ENCODE measurements at places on chromosomes 3 and 15.

DNA sequence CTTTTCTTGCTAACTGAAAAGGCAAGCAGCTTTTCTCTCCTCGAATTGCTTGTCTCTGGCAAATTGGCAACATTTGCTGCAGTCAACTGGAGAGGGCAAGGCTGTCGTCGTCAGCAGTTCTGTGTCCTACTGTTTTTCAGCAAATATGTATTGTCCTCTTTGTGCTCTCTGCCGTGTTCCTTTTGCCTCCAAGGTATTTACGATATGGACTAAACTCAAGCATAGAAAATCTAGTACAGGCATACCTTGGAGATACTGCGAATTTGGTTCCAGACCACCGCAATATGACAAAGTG is 558 bp upstream of the SLC30A4 start:
- DNase-seq: no peak

DNA sequence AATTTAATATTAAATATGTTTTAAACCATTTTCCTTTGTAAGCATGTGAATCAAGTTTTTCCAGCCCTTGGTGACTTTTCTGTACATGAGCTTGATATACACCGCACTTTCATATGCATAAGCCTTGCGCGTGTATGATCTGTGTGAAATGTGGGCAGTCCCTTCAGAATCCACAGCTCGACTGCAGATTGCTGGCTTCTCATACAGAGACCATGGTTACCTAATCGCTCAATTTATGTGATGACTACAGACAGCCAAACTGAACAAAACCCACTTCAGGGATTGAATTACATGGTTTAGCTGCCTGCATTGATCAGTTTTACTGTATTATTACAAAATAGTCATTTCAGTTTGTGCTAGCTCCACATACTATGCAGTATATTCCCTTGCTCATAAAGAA is 212.3 kb upstream of the NECTIN3 start:
- no peak for DNase-seq

- DNase-seq: no peak
Measured at GRCh38 chr3:178960181-178960580, 111.4 kb downstream of the ZMAT3 start.

DNA sequence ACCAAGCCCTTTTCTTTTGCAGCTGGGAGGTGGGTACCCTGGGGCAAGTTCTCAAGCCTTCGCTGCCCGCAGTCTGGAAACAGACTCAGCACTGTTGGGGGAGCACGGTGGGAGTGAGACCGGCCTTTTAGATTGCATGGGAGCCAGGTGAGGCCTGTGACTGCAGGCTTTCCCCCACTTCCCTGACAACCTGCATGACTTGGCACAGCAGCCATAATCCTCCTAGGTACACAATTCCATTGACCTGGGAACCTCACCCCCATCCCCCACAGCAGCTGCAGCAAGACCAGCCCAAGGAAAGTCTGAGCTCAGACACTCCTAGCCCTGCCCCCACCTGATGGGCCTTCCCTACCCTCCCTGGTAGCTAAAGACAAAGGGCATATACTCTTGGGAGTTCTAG is 52.2 kb upstream of the CCDC80 start:
- no peak for DNase-seq

- no peak for DNase-seq
Measured at GRCh38 chr3:150184426-150185071, 213.9 kb upstream of the PFN2 start.

- DNase-seq: no peak
Measured at GRCh38 chr15:66722757-66723540, 20.9 kb downstream of the SMAD6 start.

GRCh38 chr3:122957707-122958689 is 69.6 kb downstream of the SEMA5B start:
- no peak for DNase-seq

- DNase-seq: no peak
Measured at GRCh38 chr3:195788711-195789581, 22.8 kb downstream of the MUC4 start.

DNA sequence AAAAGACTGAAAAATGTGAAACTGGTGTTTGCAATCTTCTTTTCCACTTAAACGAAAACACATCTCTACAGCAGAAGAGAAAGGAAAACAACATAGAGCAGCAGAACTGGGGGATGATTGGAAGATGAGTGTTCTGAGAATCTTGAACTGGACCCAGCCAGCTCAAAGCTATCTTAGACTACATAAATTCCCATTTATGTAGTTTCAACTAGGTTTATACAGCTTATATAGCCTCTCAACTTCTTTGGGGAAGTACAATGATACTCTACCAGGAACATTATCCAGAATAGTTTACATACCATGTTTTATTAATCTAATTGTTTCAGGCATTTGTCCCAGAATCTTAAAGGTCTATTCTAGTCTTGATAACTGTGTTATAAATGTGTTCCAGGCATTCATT is 658.2 kb upstream of the LMCD1 start:
- no peak for DNase-seq

GRCh38 chr3:188689101-188689574 is 482.6 kb upstream of the TPRG1 start:
- DNase-seq: no peak

GRCh38 chr3:179842061-179842460 is 189.2 kb downstream of the USP13 start:
- DNase-seq: no peak

DNA sequence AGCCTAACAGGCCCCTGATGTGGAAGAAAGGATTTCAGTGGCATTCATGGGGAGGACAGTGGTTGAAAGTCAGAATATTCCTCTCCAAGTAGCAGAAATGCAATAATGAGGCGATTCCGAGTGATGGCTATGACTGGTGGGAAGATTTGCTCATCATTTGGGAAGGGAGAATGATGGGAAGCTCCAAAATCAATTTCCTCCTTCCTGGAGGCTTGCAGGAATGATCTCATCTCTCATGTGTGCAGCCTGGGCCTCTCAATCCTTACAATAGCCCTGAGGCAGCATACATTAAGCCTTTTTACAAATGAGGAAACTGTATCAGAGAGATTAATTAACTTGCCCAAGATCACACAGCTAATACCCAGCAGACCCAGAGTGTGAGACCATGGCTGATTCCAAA is 58.7 kb downstream of the BOC start:
- DNase-seq: no peak

DNA sequence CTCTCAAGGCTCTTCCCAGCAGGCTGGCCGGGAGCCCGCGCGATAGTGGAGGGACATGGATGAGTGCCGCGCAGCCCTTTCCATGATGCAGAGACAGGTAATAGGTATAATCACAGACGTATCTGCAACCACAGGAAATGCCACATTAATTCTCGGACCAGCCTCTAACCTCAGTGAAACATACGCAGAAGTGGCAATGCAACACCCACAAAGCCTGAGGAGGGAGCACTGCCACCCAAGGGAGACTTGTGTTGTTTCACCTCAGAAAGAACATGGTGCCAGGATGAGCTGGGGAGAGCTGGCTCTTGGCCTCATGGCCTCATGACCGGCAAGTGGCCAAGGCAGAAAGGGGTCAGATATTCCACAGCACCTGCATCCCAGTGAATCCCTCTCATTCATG is 39.0 kb downstream of the PGPEP1L start:
- no peak for DNase-seq

DNA sequence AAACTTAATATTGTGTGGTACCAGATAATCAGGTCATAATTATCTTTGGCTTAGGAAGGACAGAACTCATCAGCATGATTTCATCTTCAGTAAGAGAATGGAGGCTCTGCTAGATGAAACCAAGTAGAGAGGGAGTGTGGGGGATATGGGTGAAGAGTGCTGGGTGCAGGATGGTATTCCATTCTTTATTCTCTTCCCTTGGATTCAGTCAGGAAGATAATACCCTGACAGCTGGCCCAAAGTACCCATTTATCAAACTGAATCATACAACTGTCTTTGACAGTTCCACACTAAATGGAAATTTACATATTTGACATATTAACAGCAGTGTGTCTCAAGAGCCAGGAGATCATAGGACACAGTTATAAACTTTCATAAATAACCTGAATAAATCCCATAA is 44.7 kb downstream of the GOLIM4 start:
- DNase-seq: no peak

- no peak for DNase-seq
Measured at GRCh38 chr3:53802256-53802880, 43.9 kb downstream of the CHDH start.

- peak; percentile 62 for DNase-seq
Measured at GRCh38 chr3:46095307-46095706, 68.0 kb upstream of the XCR1 start.

- no peak for DNase-seq
Measured at GRCh38 chr3:72223116-72223515, 438.2 kb upstream of the PROK2 start.

GRCh38 chr3:82186017-82186416 is 424.6 kb upstream of the GBE1 start:
- DNase-seq: no peak

- peak; percentile 42 for DNase-seq
Measured at GRCh38 chr3:113287803-113288648, 76.7 kb downstream of the BOC start.

DNA sequence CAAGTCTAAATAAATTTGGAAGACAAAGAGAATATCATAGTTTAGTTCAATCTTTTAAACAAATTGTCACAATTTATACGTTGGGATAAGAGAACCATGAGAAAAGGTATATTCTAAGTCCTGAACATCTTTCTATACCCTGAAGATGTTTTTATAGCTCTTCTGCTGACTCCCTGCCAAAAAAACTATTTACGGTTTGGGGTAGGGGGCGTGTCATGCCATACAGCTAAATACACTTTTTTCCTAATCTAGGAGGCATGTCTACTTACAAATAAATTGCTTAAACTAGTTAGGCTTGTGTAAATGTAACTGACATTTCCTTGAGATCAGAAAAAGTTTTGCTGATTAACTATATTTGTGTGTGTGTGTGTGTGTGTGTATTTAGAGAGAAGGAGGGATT is 163.3 kb downstream of the PGPEP1L start:
- DNase-seq: no peak

DNA sequence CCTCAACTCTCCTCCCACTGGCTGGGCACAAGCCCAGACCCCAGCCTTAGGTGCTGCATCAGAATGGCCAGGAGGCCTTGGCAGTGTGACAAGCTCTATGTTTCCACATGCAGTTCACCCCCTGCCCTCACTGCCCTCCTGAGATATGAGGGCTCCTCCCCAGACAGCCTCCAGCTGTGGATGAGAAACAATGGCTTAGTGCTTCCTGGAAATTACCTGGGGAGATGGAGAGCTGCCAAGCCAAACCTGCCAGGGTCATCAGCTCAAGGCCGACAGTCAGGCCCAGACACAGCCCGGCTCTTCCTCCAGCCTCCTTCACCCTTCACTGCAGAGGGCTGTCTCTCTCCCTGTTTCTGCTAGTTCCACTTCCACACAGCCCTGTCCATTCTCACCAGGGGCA is 76.3 kb downstream of the MYLK start:
- no peak for DNase-seq

GRCh38 chr3:94156626-94157025 is 93.8 kb downstream of the NSUN3 start:
- no peak for DNase-seq

- DNase-seq: no peak
Measured at GRCh38 chr3:5796541-5796940, 609.0 kb downstream of the EDEM1 start.

DNA sequence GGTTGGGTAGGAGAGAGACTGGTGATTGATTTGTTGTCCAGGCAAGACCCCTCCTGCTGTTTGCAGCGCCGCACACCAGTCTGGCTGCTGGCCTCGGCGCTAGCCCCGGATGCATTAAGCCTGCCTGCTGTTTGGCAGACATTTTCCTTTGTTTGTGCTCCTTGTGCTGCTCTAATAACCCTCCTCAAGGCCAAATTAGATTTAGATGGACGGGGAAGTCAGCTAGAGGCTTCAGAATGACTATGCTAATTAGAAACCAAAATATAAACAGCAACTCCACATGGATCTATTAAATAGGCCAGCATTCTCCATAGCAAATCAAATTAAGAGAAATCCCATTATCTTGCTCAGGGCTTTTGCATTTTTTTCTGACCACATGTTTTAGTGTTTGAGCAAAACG is 445.2 kb downstream of the SQOR start:
- DNase-seq: no peak

DNA sequence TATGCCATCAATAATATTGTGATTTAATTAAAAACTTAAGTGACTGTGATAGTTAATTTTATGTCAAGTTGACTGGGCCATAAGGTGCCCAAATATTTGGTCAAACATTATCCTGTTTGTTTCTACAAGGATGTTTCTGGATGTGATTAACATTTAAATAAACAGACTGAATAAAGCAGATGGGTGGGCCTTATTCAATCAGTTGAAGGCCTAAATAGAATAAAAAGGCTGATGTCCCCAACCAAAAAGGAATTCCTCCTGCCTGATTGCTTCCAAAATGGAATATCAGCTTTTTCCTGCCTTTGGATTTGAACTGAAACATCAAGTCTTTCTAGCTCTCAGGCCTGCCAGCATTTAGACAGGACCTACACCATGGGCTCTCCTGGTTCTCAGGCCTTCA is 961.7 kb downstream of the NTRK3 start:
- DNase-seq: no peak

DNA sequence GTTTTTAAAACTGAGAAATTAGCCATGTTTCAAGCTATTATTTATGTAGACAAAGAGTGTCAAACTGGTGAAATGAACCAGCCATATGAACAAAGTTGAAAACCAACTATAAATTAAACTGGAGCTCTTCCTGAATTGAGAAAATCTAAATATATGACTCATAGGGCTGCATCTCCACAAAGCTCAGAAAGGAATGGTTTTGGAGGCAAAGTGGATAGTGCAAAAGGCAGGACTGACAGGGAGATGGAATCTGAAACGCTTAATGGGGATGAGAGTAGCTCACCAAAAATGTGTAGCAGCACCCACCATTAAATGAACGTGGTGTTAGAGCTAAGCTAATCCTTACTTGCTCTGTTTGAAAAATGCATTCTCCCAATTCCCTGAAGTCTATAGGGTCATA is 1066.0 kb downstream of the AGBL1 start:
- no peak for DNase-seq

- no peak for DNase-seq
Measured at GRCh38 chr3:55828712-55829111, 341.6 kb upstream of the WNT5A start.
